ENCODE measurements at places on chromosomes 2 and 18.

DNA sequence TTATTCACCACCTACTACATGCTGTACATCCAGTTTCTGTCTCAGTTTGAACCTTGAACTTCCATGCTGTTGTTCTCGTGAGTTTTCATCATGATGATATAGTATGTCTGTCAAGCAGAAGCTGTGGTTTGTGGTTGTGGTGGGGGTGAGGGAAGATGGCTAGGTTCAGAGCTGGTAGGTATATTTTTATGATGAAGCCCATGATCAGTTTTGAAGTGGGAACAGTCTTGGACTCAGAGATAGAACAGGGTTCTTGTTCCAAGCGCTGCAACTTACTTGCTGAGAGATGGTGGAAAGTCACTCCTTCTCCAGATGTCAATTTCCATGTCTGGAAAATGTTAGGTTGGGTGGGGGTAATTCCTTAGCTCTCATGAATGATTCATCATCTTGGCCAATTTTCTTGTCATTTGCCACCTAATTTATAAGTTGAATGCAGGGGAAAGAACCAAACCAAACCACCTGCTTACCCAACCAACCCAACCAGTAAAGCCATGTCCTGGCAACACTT, 21.6 kb downstream of the PMAIP1 start:
- DNase-seq, result no peak

- no peak for DNase-seq
These were observed 54.5 kb upstream of the SMAD2 start for GRCh38 chr18:47984991-47985390.

DNA sequence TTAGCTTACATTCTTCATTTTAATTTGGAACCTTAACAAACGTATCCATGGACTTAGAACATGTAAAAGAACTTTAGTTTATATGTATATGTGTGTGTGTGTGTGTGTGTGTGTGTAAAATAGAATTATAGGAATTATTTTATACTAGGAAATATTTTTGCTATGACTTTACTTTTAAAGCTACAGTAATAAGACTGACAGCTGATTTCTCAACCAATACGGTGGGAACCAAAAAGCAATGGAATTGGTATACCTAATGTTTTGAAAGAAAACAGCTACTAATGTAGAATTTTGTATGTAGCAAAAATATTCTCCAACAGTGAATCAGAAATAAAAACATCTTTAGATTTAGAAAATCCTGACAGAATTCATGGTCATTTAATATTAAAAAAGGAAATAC, 146.5 kb upstream of the ARL4C start:
- DNase-seq, result no peak

GRCh38 chr2:126658905-126659561, 3.1 kb downstream of the GYPC start:
- no peak for DNase-seq

DNA sequence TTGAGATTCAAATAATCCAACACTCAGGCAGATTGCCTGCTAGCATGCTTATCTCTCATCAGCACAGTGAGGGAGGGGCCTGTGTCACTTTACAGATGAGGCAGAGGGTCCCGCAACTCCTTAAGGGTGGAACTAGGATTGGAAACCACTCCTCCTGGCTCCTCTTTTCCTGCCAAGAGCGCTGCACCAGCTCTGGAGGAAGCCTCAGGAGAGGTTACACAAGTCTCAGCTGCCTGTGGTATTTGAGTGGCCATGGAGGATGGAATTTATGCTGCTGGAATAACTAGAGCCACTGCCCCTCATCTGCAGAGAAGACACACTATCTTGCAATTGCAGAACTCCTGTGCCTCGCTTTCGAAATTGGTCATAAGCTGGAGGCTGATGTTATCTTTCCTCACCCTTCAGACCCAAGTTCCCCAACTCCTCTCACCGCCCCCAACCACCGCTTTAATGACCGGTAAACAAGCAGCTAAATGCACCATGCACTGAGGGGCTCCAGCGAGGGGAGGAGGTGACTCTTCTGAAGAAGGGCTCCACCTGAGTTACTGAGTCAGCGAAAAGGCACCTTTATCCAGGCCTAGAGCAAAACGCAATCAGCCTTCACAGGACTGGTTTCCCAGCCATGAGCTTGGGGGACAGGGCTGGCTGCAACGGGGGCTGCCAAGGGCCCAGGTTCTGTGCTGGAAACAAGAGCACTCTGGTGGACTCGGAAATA, 245.8 kb downstream of the SOX11 start:
- no peak for DNase-seq

DNA sequence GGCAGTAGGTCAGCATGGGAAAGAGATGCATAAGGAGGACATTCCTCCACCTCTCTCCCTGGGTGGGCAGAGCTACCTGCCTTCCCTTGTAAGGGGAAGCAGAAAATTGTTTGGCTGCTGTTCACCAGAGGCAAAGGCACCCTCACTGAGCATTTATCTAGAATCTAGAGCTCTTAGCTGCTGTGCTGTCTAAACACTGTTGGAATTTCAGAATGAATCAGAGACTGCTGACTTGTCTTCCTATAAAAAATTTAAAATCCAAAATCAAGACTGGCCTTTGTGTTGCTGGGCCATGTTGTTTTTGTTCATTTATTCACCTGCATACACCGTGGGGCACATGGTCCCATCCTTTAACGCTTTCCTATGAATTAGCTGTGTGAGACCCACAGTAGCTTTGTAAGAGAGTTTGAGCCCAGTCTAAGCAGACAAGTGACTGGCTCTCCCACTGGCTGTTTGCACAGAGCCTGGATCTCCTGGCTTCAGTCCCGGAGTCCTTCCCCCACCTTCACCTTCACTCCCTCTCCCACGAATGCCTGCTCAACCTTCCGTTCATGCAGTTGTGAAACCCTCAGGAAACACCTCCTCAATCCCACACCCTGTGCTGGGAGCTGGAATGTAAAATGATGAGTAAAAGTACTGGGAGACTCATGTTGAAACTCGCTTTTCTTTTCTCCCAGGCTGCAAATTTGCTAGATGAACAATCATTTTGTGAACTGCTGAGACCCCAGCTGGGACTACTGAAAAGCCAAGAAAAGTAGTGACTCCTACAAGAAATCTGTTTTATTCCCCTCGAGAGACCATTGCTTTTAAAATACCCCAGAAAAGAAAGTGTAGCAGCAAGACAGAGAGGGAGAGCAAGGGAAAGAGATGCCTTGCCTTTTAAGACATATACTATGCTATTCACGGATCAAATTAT, 76.2 kb downstream of the FAM168B start:
- DNase-seq, result no peak

GRCh38 chr18:69400976-69401225, 213 bp downstream of the DOK6 start:
- no peak for DNase-seq

DNA sequence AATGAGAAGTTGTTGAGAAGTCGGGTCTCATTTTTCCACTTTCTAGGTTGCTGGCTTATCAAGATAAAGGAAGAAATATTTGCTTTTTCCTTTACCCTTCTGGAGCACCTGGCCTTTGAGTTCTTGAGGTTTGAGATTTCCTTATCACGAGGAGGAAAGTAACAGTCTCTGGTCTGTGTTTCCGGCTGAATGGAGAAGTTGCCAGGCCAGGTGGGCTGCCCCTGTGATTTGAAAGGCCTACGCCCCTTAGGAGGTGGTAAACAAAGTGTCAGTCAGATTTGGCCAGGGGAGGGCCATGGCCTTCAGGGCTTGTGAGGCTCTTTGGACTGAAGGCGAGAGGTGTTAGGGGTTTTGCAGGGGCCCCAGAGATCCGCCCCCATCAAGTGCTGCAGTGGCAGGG, 156.7 kb upstream of the HAAO start:
- no peak for DNase-seq

DNA sequence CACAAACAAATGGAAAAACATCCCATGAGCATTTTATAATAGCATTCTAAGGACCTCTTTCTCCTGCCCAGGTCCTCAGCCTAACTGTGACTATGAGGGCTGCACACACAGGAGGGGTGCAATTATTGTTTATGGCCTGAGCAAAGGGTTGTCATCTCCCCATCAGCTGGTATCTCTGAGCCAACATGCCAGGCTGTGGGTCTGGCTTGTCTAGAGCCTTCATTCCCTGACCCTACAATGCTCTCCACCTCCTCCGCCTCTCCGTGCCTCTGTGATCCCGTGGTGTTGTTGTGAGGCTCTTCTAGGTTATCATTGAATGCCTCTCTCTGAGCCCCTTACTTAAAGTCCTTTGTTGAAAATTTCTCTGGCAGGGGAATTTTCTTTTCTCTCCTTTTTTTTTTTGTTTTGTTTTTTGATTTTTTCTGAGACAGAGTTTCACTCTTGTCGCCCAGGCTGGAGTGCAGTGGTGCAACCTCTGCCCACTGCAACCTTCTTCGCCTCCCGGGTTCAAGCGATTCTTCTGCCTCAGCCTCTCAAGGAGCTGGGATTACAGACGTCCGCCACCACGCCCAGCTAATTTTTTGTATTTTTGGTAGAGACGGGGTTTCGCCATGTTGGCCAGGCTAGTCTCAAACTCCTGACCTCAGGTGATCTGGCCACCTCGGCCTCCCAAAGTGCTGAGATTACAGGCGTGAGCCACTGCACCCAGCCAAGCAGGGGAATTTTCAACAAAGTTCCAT, 126.4 kb downstream of the SMAD7 start:
- DNase-seq, result no peak

- peak; percentile 55 for DNase-seq
These were observed 81.5 kb downstream of the CHRNA1 start for GRCh38 chr2:174682578-174683391.

GRCh38 chr2:209942936-209943605, 59.4 kb upstream of the RPE start:
- DNase-seq, result no peak

GRCh38 chr2:237096201-237096600, 10.5 kb downstream of the COPS8 start:
- no peak for DNase-seq

GRCh38 chr2:106139238-106139935, 54.7 kb downstream of the UXS1 start:
- DNase-seq, result no peak

GRCh38 chr2:157061799-157062198, 195.7 kb upstream of the GALNT5 start:
- DNase-seq, result no peak

DNA sequence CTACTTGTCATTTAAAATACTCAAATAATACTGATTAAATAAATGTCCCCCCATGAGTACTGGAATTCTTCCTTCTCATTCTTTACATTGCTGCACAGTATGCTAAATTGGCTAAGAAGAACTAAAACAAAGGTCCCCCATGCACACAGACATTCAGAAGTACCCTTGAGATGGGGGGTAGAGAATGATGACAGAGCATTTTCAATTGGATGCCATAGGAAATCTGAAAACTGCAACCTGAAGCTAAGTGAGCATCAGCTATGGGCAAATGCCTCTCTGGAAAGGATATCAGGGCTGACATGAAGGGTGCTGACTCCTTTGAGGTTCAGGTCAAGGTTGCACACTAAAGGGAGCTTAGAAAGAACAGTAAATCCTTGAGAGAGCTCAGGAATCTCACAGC, 10.1 kb upstream of the TNFAIP6 start:
- no peak for DNase-seq

- no peak for DNase-seq
These were observed 1321.9 kb upstream of the CHAC2 start for GRCh38 chr2:52445686-52446085.

DNA sequence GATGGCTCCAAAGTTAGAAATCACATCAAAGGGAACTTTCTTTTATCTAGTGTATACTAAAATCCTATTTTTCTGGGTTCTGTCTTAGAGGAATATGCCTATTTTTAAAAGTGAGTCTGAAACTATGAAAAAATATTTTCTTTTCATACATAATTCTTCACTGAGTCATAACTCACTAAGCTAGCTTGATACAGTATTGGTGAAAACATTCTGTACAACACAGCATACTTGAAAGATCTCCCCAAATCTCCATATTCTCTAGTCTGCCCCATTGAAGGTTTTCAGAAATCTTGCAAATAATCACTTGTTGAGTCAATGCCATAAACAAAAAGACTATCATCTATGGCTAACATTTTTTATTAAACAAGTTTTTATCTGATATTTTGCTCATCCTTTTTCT, 44.5 kb downstream of the COL3A1 start:
- DNase-seq, result no peak

GRCh38 chr2:180101846-180102245, 94.7 kb upstream of the CWC22 start:
- DNase-seq, result no peak

DNA sequence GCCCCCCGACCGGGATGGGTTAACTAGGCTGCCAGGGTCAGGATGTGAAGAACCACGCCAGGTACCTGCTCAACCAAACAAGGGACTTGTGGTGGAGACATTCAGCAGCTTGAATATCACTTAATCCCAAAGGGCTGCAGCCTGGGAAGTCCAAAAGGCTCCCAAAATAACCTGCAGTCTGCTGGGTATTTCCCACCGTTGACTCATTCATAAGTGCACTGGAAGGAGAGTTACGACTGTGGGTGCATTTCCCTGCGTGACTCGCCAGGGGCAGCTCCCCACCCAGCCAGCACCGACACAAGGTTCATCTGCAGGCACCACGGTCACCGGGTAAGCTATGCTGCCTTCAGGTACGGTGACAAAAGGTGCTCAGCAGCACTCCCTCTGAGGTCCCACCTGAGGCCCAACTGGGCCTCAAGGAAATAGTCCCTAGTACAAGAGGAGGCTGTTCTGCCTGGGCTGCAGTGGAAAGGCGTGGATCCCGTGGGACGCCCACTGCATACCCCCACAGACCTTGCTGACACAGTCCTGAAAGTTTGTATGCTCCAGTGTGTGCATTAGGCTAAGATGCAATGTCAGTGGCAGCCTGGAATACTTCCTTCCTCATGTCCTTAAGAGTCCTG, 86.5 kb downstream of the UXS1 start:
- no peak for DNase-seq

DNA sequence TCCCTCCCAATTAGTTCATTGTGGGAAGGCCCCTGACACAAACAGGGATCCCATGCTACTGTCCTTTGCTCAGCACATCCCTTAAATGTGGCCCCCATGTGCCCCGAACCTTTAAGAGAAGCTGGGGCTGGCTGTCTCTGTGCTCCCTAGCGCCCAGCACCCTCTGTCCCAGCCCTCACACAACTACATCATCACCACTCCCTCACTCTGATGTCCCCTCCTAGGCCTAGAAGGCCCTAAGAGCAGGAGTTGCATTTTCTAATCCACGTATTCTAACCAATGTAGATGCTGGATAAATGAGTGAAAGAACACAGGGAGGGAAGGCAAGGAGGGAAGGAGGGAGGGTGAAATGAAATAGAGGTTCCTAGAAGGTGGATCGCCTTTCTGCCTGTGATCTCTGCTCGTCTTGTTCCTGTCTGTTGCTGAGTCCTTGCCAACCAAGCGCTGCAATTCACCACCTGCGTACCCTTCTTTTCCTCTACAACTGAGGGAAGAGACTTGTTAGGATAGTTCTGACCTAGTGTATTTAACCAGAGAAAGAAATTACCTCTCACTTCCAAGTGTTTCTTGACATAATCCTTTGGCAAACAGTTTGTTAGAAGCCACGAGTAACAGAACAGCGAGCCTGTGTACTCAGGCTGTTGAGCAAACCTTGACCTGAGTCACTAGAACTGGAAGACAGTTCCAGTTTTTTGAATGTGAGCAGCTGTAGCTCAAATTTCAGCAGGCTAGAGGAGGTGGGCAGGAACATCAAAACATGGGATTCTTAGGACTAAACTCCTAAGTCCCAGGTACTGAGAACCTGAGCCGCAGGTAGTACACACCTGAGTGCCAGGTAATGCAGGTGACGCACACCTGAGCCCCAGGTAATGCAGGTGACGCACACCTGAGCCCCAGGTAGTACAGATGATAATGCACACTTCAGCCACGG, 181.5 kb upstream of the ID2 start:
- no peak for DNase-seq

- DNase-seq, result no peak
These were observed 29.9 kb downstream of the ROCK2 start for GRCh38 chr2:11314487-11314886.
